Progenitor cell of endocrine pancreas (in vitro differentiated cells): ENCODE measurements at places on chromosomes 6 and 20.

DNA sequence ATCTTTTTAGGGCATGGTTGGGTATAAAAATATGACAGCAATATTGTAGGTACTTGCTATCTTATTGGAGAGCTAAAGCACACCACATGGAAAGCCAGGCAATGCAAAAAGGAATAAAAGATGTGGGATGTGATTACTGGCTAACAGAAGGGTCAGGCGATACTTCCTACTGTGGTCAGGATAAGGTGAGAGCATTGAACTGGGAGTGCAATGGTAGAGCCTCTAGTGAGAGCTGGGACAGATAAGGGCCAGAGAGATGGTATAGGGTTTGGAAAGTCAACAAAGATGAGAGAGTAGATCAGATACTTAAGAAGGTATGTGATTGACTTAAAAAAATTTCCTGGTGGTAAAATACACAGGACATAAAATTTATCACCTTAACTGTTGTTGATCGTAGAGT is 160.7 kb upstream of the MAN1A1 start:
- DNase-seq, result no peak

- DNase-seq, result no peak
Observed at GRCh38 chr20:8777911-8778310, 291.0 kb upstream of the PLCB4 start.

DNA sequence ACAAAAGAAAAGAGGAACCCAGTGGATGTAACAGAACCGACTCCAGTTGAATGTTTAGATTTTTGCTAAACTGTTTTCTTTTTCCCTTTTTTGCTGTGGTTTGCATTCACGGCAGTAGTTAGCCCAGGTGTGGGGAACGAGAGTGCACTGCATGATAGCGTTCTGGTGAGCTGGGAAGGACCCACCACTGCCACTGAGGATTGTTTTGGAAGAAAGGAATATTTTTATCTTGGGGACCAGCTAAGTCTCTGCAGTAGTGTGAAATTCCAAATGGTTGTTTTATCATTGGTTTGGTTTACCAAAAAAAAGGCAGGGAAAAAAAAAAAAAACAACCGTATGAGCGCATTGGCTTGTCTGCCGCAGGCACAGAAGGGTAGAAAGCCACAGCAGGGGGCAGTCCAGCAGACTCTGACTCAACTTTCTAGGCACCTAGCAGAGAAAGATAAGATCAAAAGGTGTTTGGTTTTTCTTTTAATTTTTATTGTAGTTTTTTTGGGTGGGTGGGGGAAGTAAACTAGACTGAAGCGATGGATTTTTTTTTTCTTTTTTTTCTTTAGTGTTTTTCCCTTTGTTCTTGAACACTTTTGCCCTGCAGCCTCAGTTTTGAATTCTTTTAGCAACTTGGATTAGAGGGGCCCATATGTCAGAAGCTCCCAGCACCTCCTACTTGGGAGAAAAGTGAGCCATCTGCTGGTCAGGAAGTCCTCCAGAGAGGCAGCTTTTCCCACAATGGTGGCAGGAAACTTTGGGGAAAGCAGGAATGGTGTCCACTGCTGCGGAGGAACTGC is 13.5 kb upstream of the RAB5IF start:
- DNase-seq, result no peak

DNA sequence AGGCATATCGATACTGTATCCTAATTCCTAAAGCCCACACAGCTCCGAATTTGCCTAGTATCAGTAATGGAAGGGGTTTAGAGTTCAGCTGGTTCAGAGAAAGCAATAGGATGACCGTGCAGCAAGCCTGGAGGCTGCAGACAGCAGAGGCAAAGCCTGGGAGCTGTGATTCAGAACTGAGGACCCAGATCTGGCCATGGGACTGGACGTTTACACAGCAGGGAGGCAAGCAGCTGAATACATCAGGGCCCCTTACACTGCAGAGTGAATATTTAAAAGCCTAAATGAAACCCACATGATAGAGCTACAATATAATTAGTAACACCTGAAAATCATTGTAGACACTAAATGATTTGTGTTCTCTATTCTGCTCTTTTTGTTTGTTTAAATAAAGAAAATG is 38.0 kb downstream of the ELOVL2 start:
- no peak for DNase-seq

- DNase-seq, result no peak
Observed at GRCh38 chr20:46631874-46632446, 19.3 kb downstream of the SLC13A3 start.

DNA sequence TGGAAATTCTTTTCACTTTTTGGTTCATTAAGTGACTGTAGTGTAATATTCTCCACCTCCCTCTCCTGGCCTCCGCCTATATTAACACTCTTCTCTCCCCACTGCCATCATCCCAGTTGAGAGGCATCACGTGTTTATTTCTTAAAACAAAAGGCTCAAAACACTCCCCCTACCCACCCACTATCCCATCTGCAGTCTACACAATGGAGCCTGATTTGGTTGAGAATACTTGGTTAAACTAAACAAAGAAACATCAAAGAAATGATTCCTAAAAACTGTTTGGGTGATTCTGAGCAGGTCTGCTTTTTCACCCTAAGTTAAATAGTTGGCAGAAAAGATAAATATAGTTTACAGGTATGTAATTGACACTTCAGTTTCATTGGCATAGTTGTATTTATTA is 5.9 kb downstream of the TFAP2B start:
- no peak for DNase-seq

DNA sequence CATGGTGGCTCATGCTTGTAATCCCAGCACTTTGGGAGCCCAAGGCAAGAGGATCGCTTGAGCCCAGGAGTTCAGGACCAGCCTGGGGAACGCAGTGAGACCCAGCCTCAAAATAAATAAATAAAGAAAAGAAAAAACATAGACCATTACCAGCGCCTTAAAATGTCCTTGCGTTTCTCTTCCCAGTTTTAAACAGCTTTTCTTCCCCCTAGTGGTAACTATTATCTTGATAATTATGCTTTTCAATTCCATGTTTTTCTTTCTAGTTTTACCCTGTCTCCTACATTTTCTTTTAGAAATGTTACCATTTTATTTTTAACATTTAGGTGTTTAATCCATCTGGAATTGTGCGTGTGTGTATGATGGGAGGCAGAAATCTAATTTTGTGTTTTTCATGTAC is 24.4 kb downstream of the DNAH8 start:
- DNase-seq, result no peak

DNA sequence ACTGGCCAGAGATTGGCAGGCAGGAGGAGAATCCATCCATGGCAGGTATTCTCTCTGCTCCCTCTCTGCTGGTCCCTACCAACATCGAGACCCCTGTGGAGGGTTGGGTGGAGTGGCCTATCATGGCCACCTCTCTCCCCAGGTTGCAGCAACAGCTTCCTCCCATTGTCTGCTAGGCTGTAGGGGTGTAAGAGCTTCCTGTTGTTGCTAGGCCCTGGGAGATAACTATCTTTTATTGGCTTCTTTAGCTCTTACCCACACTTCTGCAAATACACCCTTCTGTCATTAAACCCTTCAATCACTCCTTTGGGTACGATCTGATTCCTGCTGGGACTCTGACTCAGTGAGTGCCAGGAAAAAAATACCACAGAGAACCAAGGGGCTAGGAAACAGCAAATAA is 66.6 kb upstream of the FAM184A start:
- DNase-seq, result no peak

- DNase-seq, result no peak
Observed at GRCh38 chr20:29687438-29687837, 1570.0 kb upstream of the DEFB115 start.

GRCh38 chr20:17381724-17382123 is 149.5 kb downstream of the BFSP1 start:
- no peak for DNase-seq

GRCh38 chr6:132400883-132401617 is at the start of gene MOXD1:
TSS of gene MOXD1 (minus strand) at chr6:132401475. CDS start at chr6:132401426, 49 bp downstream.
- peak; percentile 61 for DNase-seq

DNA sequence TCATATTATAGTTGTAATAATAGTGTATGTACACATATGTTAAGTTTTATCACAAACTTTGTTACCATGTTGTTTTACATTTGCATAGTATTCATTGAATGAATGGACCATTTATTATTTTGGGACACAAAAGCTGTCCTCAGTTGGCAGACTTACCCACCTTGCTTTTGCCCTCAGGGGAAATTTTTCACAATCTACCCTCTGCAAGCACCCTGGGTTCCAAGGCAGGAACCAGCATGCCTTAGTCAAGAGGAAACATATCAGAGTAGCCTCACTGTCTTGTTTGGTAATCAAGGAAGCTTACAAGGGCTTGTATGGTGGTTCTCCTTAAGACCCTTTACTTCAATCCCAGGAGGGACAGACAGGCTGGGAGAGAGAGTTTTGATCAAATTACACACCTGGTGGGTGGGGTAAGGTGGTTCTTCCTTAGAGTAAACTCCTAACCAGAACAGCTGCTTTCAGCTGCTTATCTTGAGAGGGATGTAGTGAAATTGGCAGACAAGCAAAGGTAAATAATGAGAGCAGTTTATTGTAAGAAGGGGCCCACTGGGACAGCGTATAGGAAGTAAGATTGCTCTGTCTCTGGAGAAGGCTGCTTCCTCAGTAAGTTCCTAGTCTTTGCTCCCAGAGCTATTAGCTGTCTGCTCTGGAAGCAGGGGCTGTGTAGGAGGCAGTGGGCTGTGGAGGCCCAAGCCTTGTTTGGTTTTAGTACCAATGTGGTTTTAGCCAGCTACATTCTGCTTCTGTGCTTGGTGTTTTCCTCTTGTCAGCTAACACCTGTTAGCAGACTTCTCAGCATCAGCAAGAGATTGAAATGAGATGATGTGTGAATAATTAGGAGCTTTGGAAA is 31.1 kb downstream of the BRPF3 start:
- no peak for DNase-seq

DNA sequence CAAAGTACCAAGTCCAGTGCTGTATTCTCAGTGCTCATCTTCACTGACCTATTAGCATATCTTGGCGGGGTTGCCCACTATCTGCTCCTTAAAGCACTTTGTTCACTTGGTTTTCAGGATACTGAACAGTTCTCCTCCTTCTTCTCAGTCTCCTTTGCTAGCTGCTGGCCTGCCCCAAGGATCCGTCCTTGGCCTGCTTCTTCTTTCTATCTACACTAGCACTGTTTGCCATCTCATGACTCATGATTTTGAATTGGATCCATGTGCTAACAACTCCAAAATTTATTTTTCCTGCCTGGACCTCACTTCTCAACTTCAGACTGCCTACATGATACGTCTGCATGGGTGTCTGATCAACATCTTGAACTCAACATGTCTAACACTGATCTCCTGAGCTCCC is 15.5 kb downstream of the TPD52L1 start:
- DNase-seq, result no peak

GRCh38 chr6:126516411-126516810 is 176.5 kb downstream of the CENPW start:
- DNase-seq, result no peak

GRCh38 chr6:42307141-42307470 is 89.4 kb upstream of the MRPS10 start:
- no peak for DNase-seq

DNA sequence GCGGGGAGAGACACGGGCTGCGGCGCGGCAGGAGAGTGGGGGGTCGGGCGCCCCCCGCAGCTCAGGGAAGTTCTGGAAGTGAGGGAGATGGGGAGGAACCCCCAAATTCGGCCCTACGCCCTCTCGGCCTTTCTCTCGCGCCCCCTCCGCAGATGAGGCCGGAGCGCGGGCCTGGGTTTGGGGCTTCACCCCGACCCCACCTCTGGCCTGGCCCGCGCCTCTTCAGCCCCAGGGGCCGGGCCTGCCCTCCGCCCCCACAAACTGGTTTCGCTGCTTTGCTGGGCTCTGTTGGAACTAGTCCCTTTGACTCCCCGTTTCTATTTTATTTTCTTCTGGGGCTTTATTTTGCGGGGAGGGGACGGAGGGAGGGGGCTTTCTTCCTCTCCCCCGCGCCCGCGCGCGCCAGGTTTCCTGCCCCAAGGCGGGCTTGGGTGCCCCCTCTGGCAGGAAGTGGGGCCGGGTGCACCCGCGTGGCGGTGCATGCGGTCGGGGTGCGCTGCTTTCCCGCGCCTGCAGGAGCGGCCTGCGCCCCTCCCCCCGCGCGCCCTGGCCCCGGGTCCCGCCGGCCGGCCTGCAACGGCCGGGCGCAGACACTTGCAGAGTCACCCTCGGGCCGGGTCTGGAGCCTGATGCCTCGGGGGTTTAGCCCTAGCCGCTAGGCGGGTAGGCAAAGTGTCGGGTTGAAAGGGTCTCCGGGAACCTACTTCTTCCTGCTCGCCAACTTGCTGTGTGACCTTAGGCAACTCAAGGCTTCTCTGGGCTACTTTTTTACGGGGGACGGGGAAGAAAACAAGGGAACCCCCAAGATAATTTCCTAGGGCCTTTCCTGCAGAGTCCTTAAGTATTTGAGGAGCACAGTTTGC is 1.3 kb downstream of the HMGA1 start:
- peak; percentile 67 for DNase-seq

DNA sequence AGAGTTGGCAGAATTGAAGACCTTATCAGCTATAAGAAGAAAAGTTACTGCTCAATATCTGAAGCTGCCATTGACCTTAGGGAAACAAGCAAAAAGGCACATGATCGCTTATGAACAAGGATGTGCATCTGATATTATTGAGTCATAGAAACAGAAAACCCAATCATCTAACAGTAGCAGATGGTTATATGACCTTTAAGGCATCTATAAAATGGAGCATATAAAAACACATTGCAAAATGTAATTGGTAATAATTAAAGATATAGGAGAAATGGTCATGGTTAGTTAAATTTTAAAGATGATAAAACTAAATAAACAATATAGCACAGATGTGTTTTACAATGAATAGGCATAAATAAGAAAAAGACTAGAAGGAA is 260.1 kb upstream of the TAB2 start:
- DNase-seq, result no peak

- no peak for DNase-seq
Observed at GRCh38 chr6:49668083-49668511, 31.5 kb upstream of the RHAG start.

DNA sequence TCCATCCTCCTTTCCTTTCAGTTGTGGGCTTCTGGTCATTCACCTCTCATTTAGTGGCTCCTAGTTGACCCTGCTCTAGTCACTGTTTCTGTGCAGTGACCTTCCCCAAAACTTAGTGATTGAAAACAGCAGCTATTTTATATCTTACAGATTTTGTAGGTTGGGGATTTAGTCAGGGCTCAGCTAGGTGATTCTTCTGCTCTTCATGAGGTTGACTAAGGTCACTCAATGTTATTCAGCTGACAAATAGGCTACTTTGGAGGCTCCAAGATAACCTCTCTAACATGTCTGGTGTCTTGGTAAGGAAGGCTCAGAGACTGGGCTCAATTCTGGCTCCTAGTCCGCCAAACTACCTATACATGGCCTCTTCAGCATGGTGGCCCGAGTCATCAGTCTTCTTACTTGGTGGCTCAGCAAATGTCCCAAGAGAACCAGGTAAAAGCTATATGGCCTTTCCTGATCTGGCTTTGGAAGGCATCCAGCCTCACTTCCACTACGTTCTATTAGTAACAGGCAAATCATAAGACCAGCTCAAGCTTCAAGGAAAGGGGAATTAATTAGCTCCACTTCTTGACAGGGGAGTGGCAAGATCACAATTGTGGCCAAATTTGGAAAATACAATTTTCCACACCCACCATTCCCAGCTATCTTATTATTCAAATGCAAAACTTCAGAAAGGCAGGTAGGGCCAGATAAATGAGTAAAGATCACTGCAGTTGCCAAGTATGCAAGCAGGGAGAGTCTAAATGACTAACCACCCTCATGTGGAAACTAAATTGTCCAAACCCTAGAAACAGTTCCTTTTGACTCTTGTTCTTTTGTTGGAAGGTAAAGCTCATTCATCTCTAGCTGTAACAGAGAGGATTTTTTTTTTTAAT is 50.5 kb upstream of the LTV1 start:
- DNase-seq, result no peak
